Stimulated activated CD8-positive, alpha-beta memory T cell treated with anti-CD3 and anti-CD28 coated beads, Interleukin-15, amount 100 ng/mL, for 4 hours (primary cell): ENCODE measurements at places on chromosomes 6 and 20.

- DNase-seq, result no peak
These were observed 1.7 kb downstream of the KCNK15 start for GRCh38 chr20:44747166-44748004.

DNA sequence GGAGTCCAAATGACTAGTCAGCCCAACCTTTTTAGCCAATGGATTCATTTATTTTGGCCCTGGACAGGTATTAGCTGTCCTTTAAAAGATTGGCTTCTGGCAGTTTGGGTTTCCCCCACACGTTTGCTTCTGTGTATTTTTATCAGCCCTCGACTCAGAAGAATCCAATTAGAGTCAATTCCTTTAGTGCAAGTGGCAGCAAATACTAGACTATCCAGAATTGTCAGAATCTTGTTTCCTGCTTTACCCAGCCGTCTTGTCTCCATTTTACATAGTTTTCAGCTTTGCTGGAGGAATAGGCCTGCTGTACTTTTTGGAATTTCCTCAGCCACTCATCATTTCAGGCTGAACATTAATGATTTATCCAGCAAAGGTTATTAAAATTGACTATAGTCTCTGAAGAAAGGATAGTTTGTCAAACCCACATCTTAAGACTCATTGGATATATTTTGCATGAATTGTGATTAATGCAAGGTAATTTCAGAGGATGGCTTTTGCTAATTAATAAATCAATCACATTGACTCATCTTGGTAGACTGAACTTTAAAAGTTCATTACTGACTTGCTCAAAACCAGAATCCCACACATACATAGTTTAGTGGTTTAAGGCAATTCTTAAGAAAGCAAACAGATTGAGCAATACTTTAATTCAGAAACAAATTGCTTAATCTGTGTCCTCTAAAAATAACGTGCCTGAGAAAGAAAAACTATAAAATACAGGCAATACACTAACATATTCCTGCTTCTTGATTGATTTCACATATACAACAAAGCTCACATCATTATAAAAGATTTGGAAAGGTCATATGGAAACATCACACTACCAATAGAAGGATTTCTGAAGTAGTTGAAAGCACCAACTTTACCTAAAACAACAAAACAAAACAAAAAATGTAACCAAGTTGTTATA, 62.9 kb upstream of the ZNF217 start:
- DNase-seq, result no peak

GRCh38 chr20:19815553-19815991, 57.5 kb downstream of the RIN2 start:
- no peak for DNase-seq

DNA sequence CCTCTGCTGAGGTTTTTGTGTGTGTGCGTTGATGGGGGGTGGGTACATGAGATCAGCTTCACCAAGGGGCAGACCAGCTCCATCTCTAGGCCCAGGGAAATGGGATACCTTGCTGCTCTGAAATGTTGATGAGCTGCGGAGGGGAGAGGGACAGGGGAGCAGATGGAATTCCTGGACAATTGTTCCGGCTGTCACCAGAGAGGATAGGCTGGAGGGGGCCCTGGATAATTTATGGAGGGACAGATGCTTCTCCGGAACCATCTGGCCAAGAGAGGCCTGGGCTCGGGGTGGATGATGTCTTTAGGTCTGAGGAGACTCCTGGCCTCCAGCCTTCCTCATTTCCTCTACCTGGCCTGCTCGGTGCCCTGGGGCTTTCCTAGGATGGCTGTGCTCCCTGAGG, 1.9 kb upstream of the TJAP1 start:
- no peak for DNase-seq

- no peak for DNase-seq
These were observed 48.0 kb upstream of the BCLAF1 start for GRCh38 chr6:136337606-136338005.

GRCh38 chr20:56628015-56628872, 862 bp upstream of the TFAP2C start:
- DNase-seq, result no peak

GRCh38 chr6:34709386-34709785, 12.8 kb upstream of the ILRUN start:
- DNase-seq, result no peak

DNA sequence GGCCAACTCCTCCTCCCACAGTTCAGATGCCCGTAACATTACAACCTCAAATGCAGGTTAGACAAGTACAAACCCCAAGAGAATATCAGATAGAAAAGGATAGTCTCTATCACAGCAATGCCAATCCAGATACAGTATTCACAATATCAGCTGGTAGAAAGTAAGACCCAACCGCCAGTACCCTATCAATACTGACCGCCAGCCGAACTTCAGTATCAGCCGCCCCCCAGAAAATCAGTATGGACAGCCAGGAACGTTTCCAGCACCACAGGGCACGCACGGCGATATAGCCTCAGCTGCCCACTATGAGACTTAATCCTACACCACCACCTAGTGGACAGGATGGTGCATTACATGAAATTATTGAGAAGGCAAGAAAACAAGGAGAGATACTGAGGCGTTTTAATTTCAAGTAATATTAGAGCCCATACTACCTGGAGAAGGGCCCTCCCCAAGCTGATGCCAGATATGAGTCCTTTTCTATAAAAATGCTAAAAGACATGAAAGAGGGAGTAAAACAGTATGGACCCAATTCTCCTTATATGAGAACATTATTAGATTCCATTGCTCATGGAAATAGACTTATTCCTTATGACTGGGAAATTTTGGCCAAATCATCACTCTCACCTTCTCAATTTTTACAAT, 17.6 kb upstream of the EIF2S2 start:
- DNase-seq, result no peak

GRCh38 chr6:52574709-52575501, 2.0 kb downstream of the TRAM2 start:
- DNase-seq, result peak; percentile 43

- DNase-seq, result no peak
These were observed 62.1 kb upstream of the RGS17 start for GRCh38 chr6:153192943-153193885.

GRCh38 chr6:43433148-43433547, 5.8 kb downstream of the ABCC10 start:
- no peak for DNase-seq

DNA sequence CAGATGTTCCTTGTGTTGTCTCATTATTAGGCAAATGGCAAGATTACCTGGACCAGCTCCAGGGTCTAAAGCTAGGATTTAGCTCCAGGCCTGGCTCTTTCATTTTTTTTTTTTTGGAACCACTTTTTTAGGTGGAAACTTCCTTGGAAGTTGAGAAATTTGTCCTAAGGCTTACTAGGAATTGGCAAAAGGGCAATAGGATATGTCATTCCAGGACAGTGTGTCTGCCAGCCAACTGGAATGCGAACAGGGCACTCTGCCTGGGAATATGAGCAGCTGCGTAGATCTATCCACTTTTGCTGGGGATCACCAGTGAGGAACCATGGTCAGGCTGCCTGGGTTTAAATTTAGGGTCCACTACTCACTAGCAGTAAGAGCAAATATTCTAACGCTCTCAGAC, 304.0 kb downstream of the TSHZ2 start:
- DNase-seq, result no peak

GRCh38 chr6:137740967-137741761, 125.9 kb upstream of the TNFAIP3 start:
- DNase-seq, result no peak
